GM13977 (cell line): ENCODE measurements at places on chromosomes 2 and 18.
A peak's percentile ranks its signal among the peaks of the same experiment; 100 is the strongest.

GRCh38 chr2:108220942-108221541 lies 18.7 kb upstream of the SULT1C3 start:
- no peak for DNase-seq

GRCh38 chr2:150811259-150811855 lies 323.9 kb upstream of the RND3 start:
- no peak for DNase-seq

GRCh38 chr2:112304298-112304941 lies 29.0 kb downstream of the ZC3H6 start:
- peak; percentile 13 for DNase-seq

DNA sequence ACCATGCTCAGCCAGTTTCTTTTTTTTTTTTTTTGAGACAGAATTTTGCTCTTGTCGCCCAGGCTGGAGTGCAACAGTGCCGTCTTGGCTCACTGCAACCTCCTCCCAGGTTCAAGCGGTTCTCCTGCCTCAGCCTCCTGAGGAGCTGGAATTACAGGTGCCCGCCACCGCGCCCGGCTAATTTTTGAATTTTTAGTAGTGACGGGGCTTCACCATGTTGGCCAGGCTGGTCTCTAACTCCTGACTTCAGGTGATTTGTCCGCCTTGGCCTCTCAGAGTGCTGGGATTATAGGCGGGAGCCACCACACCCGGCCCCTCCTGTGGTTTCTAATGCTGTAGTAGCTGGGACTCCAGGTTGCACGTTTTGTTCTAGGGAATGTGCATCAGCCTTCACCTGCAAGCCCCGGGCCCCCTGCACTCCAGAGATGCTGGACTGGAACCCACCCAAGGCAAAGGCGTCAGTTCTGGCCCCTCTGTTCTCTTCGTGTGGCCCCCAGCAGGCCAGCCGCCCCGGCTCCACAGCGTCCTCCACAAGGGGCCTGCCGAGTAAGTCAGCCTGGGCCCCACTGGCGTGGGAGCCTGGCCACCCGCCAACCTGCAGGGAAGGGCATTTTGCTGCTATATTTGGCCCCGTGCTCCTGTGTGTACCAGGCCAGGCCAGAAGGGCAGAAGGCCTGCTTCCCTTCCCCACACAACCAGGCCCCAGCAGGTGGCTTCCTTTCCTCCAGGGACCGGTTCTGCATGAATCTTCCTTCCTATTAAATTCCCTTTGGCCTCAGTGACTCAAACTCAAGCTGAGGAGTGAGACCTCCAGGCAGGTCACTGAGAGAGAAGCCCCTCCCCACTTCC lies 25.7 kb upstream of the B3GNT7 start:
- DNase-seq: no peak

- DNase-seq: no peak
Observed at GRCh38 chr2:33307659-33308270, 168.7 kb upstream of the RASGRP3 start.

- no peak for DNase-seq
Observed at GRCh38 chr2:57880967-57881366, 165.6 kb upstream of the VRK2 start.

DNA sequence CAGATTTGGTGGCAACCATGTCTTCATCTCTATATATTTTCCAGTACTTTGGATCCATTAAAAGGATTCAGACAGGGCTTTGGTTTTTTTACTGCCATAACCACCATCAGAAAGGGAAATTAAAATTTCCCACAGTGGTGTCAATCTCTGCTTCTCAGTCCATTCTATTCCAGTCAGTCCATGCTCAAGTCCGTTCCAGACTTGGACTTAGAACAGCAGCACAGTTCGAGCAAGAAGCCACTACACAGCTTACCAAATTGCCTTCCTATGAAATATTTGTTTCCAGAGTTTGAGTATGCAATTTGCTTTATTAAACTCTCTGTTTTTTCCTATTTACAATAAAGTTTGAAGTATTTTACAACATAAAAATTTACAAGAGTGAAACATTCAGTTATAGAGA lies 306.5 kb upstream of the GULP1 start:
- DNase-seq: no peak

DNA sequence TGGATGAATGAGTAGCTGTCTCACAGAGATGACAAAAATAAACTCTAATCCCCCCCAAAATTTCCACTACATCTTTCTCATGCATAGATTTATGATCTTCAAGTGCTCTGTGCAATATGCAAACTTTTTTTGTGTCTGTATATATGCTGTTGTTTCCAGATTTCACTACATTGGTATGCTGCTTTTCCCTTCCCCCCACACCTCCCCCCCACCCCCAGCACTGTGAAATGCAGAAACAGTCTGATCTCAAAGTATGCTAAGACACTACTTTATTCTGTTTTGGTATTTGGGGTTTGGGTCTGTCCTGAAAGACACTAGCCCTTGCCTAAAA lies 524 bp upstream of the KLHL14 start:
- DNase-seq: peak; percentile 15

- DNase-seq: no peak
Observed at GRCh38 chr18:31454066-31454708, 6.6 kb downstream of the DSG3 start.

GRCh38 chr18:74836296-74837139 lies 238.8 kb downstream of the ZNF407 start:
- no peak for DNase-seq

DNA sequence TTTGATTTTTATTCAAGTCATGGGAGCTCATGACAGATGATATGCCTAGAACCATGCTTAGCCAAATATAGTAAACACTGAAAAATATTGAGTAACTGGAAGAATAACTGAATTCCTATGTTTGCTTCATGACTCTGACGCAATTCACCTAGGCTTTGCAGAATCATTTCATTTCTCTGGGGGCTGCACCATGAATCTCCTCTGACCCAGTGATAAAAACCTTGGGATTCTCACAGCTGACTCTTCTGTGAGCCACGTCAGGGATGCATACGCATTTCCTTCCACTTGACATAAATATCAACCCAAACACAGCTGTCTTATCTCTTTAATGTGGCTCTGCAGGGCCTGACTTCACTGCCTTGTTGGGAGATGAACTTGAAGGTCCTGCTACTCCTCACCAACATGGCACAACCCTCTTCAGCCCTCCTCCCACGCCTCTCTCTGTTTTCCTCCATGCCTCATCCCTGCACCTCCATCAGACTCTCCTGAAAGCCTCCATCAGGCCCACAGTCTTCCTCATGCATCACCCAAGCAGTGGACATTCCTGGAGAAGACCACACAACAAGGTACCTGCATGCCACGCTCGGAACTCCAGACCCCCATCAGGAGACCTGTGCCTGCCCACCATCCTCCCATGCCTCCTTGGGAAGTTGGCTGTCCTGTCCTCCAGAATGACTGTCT lies 29.8 kb downstream of the COL6A3 start:
- no peak for DNase-seq

DNA sequence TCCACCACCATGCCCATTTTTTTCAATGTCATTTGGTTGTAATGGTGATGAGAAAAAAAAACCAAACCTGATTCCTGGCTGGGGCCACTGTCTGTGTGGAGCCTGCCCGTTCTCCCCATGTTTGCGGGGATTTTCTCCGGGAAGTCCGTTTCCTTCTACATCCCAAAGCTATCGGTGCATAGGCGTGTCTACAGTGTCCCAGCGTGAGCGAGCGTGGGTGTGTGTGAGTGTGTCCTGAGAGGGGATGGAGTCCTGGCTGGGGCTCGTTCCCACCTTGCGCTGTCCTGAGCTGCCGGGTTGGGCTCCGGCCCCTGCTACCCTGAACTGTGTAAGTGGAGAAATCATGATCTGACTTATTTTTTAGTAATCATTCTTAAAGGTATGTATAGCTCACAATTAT lies 7.3 kb upstream of the ZAP70 start:
- no peak for DNase-seq

- no peak for DNase-seq
Observed at GRCh38 chr18:45111502-45111848, 430.8 kb downstream of the SETBP1 start.

- no peak for DNase-seq
Observed at GRCh38 chr2:184304006-184304405, 294.3 kb upstream of the ZNF804A start.

- no peak for DNase-seq
Observed at GRCh38 chr2:133271105-133271504, 297.2 kb downstream of the NCKAP5 start.

DNA sequence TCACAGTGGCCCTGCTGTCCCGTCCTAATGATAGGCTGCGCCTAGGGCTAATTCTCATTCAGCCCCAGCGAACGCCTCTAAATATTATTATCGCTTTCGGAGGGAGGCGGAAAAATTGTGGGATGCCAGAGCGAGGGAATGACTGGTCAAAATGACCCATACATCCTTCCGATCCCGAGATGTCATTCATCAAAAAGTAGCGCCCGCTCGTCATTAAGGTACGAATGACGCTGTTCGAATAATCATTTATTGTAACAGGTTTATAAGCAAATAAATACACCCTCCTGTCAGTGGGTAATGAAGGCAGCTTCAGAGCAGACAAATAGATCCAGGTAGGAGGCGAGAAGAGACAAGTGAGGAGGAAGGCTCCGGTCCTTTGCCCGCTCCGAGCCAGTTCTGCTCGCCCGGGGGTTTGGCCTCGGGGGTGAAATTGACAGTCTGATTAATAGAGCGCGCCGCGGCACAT lies at the start of gene EVX2:
TSS of gene EVX2 (minus strand) at position 167 of the 466 bp plus-strand sequence. CDS start 186 bp downstream, outside the sequence.
- DNase-seq: peak; percentile 27

GRCh38 chr2:240225660-240226475 lies 85.4 kb upstream of the OTOS start:
- no peak for DNase-seq

DNA sequence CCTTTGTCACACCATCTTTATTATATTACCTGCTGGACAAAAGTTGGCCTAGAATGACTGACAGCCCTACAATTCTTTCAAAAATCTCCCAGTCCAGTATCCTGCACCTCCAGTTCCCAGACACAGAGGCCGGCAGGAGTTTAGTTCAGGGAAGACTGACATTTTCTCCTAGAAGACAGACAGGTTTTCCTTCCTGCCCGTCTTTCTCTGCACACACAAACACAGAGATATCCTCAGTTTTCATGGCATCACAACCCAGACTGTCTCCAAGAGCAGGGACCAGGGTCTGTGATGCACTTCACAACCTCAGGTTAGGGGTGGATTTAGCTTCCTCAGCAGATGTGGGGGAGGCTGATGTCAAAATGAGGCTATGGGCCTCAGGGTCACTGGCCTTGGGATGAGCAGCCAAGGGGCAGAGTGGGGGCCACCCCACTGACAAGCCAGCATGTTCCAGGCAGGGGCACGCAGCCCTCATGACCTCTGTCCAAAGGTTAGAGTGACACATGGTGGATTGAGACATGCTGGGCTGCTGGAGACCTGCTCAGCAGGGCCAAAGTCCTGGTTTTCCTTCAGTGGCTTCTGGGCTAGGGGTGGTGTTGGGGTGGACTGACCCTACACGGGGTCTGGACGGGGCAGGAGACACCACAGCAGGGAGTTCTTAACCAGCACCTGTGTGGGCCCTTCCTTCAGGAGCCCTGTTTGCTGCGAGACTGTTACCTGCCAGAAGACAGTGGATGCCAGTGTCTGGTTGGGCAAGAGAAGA lies 70.5 kb downstream of the SFXN5 start:
- no peak for DNase-seq

DNA sequence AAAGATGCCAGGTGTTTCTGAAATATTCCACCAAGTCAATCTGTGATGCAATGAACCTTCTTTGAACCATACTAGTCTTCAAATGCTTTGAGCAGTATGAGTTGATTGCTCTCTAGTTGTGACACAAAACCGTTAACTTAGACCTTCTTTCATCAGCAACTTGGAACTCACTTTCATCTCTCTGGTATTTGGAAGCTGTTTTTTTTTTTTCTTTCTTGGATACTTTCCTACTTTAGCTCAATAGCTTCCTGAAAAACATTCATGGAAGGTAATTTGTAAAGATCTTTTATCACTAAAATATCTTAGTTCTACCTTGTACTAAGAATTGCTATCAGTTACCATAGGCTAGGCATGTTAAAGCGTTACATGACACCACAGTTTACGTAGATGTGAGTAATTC lies 1071.9 kb upstream of the CHAC2 start:
- no peak for DNase-seq

DNA sequence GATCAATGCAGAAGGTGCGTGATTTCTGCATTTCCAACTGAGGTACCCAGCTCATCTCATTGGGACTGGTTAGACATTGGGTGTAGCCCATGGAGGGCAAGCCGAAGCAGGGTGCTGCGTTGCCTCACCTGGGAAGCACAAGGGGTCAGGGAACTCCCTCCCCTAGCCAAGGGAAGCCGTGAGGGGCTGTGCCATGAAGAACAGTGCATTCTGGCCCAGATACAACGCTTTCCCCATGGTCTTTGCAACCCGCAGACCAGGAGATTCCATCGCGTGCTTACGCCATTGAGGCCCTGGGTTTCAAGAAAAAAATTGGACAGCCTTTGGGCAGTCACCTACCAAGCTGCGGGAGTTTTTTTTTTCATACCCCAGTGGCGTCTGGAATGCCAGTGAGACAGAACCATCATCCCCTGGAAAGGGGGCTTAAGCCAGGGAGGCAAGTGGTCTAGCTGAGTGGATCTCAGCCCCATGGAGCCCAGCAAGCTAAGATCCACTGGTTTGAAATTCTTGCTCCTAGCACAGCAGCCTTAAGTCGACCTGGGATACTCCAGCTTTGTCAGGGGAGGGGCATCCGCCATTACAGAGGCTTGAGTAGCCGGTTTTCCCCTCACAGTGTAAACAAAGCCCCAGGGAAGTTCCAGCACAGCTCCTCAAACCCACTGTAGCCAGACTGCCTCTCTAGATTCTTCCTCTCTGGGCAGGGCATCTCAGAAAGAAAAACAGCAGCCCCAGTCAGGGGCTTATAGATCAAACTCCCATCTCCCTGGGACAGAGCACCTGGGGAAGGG lies 21.7 kb downstream of the TFPI start:
- DNase-seq: no peak

- no peak for DNase-seq
Observed at GRCh38 chr2:121293450-121294325, 8.7 kb upstream of the TFCP2L1 start.

- DNase-seq: no peak
Observed at GRCh38 chr18:10937743-10938640, 211.4 kb downstream of the PIEZO2 start.

GRCh38 chr2:224584785-224585210 lies 365 bp downstream of the CUL3 start:
- DNase-seq: peak; percentile 73

GRCh38 chr2:222242532-222242931 lies 56.3 kb downstream of the PAX3 start:
- peak; percentile 7 for DNase-seq

GRCh38 chr2:19859565-19859964 lies 42.2 kb downstream of the TTC32 start:
- DNase-seq: no peak

DNA sequence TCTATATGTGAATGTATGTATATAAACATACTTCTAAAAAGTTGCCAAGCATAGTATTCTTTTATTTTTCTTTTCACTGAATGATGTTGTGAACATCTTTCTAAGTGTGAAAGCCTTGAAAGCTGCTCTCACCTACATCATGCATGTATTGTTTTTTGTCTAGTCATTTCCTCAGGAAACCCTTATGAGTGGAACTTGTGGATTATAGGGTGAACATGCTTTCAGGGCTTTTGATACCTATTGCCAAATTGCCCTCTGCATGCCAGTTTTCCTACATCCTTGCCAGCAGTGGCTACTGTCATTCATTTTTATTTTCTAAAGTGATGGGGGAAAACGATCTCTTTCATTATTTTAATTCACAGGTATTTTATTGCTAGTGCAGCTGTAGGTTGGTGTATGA lies 78.3 kb downstream of the ADAM23 start:
- DNase-seq: no peak
